Cortex of kidney (tissue), 1 donor: ENCODE measurements at places on chromosomes 1 and 21.

GRCh38 chr21:38396325-38396724, 102.0 kb downstream of the ERG start:
- DNase-seq, result no peak

DNA sequence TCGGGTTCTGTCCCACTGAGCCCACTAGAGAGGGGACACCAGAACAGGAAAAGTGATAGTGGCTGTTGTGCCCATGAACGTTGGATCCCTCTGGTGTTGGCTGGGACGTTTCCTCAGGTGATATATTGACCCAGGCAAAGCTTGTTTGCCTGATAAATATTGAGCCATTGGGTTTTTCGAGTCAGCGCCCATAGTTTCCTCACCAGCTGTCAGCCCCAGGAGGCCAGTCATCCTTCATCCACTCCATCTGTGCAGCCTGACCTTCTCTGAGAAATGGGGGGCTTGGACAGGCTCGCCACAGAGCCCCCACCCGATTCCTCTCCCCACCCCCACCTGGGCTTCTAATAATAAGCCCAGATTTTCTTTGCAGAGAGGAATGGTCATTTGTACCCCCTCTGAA, 13.3 kb downstream of the DISP3 start:
- DNase-seq, result no peak

DNA sequence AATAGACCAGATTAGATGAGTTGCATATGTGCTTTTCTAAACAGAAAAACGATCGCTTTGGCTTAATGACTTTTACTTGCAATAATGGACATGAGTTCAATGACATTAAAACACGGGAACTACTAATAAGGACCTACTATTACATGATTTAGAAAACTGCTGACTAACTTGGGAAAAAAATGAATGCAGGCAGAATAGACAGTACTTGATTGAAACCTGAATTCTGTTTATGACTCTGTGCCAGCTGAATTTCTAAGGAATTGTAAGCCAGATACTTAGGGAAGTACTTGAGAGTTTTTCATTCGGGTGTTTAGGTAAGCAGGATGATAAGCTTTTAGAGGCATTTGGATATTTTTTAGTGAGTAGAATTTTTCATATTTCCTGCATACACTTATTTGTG, 12.0 kb downstream of the ADGRL2 start:
- DNase-seq, result no peak

DNA sequence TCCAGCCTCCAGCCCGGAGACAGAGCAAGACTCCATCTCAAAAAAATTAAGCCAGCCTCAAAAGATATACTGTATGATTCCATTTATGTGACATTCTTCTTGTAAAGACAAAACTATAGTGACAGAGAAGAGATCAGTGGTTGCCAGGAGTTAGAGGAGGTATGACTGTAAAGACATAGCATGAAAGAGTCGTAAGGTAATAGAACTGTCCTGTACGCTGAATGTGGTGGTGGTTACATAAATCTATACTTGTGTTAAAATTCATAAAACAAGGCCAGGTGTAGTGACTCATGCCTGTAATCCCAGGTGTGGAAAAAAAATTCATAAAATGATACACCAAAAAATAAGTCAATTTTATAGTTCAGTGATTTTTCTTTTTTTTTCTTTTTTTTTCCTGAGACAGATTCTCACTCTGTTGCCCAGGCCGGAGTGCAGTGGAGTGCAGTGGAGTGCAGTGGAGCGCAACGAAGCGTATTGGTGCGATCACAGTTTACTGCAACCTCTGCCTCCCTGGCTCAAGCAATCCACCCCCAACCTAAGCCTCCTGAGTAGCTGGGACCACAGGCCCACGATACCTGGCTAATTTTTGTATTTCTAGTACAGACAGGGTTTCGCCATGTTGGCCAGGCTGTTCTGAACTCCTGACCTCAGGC, 84.9 kb upstream of the CXADR start:
- DNase-seq, result no peak

GRCh38 chr1:37677143-37677439, 15.2 kb upstream of the CDCA8 start:
- DNase-seq, result no peak

- no peak for DNase-seq
These were observed 8.8 kb downstream of the SLC19A1 start for GRCh38 chr21:45533361-45533845.

- no peak for DNase-seq
These were observed 19.4 kb upstream of the LAMTOR5 start for GRCh38 chr1:110426854-110427253.
